ENCODE measurements at places on chromosomes 4 and X. TPM values are rescaled to one million over a fixed set of nuclear protein-coding genes. Genes with fewer than 3 reads are reported as not detected.

RPS6KA6 gene
- total RNA-seq = not detected

GRIA3 gene
- not detected for total RNA-seq

PTCHD1 gene
- not detected for total RNA-seq

TMEM255A gene
- total RNA-seq = not detected

UGT2B10 gene
- not detected for total RNA-seq

TBC1D1 gene
- total RNA-seq = 61.6 TPM

RHOH gene
- 107 TPM for total RNA-seq

INTU gene
- not detected for total RNA-seq

IBSP gene
- not detected for total RNA-seq

RHOXF1 gene
- not detected for total RNA-seq

HTR2C gene
- not detected for total RNA-seq

COX7B2 gene
- total RNA-seq = not detected

GPRASP1 gene
- 0.96 TPM for total RNA-seq

TAF9B gene
- 16.1 TPM for total RNA-seq

HTRA3 gene
- 0.12 TPM for total RNA-seq

All from activated CD4-positive, alpha-beta T cell treated with anti-CD3 and anti-CD28 coated beads, Interleukin-2, amount 10 ng/mL, durations not matched to agents 24 days and 14 days (primary cell).